ENCODE measurements at places on chromosomes 13 and 19. TPM values are rescaled to one million over a fixed set of nuclear protein-coding genes. Genes with fewer than 3 reads are reported as not detected.
A peak's percentile ranks its signal among the peaks of the same experiment; 100 is the strongest.

Gene FAM216B
- total RNA-seq: not detected

Gene ZNF575
- total RNA-seq: 3.3 TPM

Gene NANOS3
- not detected for total RNA-seq

Gene CRB3
- 1.6 TPM for total RNA-seq

Gene STOML3
- total RNA-seq: not detected

Gene TMEM259
- 339 TPM for total RNA-seq

DNA sequence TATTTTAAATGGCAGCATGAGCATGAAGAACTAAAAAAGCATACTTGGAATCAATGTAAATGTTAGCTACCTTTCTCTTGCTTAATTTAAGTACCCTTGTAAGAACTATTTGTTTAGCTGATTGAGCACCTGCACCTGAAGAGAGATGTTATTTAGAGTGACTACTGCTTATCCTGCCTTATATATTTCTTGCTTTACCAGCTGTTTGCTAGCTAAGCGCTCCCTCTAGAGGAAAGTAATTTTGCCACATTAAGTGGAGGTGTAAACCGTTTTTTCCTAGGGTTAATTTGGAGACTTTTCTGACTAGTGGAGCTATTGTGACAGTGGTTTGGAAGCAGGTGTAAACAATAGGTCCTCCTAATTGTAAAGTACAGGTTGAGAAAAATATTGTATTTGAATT lies 19.4 kb upstream of the PSG2 start:
- no peak for DNase-seq
- no peaks in the 10 kb centered on the region for H3K36me3 ChIP-seq
- no peaks in the 10 kb centered on the region for H3K4me1 ChIP-seq

GRCh38 chr19:58570770-58571574 lies 2.2 kb downstream of the MZF1 start:
- H3K36me3 ChIP-seq: no peaks in the 10 kb centered on the region
- H3K27me3 ChIP-seq: no peaks in the 10 kb centered on the region
- no peak for DNase-seq
- peaks cover 31% of the 10 kb centered on the region for H3K4me1 ChIP-seq

DNA sequence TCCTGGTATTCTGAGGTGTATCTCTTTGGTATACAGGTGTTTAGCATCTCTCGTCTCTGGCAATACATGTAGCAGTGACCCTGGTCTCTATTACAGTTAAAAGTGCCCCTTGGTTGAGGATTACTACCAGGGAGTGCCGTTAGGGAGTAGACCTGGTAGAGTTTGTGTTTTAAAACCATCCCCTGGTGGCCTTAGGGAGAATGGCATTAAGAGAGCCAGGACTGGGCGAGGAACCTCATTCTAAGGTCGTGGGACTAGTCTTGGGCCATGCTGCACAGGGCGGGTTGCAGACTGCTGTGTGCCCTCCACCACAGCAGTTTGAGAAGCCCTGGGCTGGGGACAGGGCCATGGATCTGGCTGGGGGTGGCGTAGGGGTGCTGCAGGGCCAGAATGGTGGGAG lies 35.0 kb downstream of the B3GLCT start:
- H3K36me3 ChIP-seq: no peaks in the 10 kb centered on the region
- DNase-seq: no peak
- no peaks in the 10 kb centered on the region for H3K4me1 ChIP-seq
- no peaks in the 10 kb centered on the region for H3K27me3 ChIP-seq
- no peak overlapping the region for H3K4me3 ChIP-seq

- H3K27ac ChIP-seq: no peak overlapping the region
- DNase-seq: no peak
- no peak overlapping the region for H3K4me3 ChIP-seq
These were observed 19.4 kb downstream of the UFM1 start for GRCh38 chr13:38369058-38369457.

DNA sequence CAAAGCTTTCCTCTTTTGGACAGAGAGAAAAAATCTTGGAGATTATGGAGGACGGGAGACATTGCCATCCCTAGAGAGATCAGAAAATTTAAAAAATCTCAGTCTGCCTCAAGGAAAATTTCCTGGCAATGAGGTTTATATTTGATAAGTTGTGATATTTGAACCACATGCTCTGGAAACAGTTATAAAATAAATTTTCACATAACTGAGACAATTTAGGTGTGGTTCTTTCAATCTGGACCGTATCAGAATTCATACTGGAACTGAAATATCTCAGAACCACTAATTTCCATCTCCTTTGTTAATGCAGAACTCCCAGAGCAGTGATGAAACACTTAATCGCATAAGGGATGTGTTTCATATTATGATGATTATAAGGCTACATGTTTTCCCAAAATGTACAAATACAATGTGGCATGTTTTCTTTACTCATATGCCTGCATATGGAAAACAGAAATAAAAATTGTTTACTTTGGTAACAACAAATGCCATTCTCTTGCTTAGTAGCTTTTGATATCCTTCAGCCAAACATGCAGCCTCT lies 13.7 kb downstream of the UBE2L5 start:
- no peak overlapping the region for H3K4me3 ChIP-seq
- H3K27me3 ChIP-seq: no peaks in the 10 kb centered on the region
- H3K27ac ChIP-seq: no peak overlapping the region
- no peak for DNase-seq
- no peaks in the 10 kb centered on the region for H3K4me1 ChIP-seq

GRCh38 chr13:110405597-110406450 lies 98.7 kb downstream of the COL4A2 start:
- H3K4me1 ChIP-seq: no peaks in the 10 kb centered on the region
- H3K4me3 ChIP-seq: no peak overlapping the region
- no peak for DNase-seq
- H3K27me3 ChIP-seq: no peaks in the 10 kb centered on the region

- H3K27me3 ChIP-seq: no peaks in the 10 kb centered on the region
- peak overlapping the region; percentile 47 for H3K27ac ChIP-seq
- H3K36me3 ChIP-seq: peaks cover 77% of the 10 kb centered on the region
- DNase-seq: peak; percentile 39
- H3K4me3 ChIP-seq: peak overlapping the region; percentile 38
- H3K4me1 ChIP-seq: peaks cover 35% of the 10 kb centered on the region
These were observed 12.9 kb downstream of the FXYD5 start for GRCh38 chr19:35167251-35168119.

DNA sequence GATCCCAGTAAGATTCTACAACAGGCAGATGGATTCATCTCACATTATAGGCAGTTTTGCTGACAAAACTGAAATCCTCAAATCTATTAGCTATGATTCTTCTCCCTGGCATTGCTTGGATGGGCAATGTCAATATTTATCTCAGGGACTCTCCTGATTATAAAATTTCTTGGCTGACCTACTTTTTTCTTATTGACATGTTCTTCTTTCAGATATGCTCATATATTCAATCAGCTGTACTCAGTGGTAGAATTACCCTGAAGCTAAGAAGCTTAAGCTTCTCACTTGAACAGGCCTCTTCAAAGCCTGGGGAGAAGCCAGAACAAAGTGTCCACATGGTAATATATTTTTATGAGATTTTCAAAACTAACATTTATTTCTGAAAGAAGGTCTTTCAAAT lies 513.6 kb downstream of the PCDH9 start:
- no peaks in the 10 kb centered on the region for H3K4me1 ChIP-seq
- H3K4me3 ChIP-seq: no peak overlapping the region
- no peak for DNase-seq
- no peaks in the 10 kb centered on the region for H3K27me3 ChIP-seq

DNA sequence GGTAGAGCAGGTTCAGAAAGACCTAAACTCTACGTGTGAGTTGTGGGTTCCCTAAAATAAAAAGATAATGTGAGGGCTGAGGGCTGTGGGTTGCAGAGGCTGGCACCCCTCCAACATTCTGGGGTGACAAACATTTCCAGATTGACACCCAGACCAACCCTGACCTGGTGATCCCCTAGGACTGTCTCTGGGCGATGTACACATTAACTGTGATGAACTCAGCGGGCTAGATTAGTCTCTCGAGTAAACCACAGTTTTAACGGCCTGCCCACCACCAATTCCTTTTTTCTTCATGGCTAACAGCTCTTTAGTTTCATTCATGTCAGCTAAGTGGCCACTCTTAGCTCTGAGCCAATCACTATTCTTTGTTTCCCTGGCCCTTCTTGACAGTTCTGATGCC lies 24.8 kb downstream of the SIAH3 start:
- H3K27ac ChIP-seq: no peak overlapping the region
- no peak overlapping the region for H3K4me3 ChIP-seq
- no peaks in the 10 kb centered on the region for H3K4me1 ChIP-seq
